Kidney (tissue), 22 donors: ENCODE measurements at places on chromosomes 4 and X. TPM values are rescaled to one million over a fixed set of nuclear protein-coding genes. Genes with fewer than 3 reads are reported as not detected.

GRCh38 chr4:73053076-73053475, 16.4 kb downstream of the COX18 start:
- DNase-seq, result peak; percentile 34
- no peaks in the 10 kb centered on the region for H3K27me3 ChIP-seq
- no peak overlapping the region for H3K4me3 ChIP-seq
- peaks cover 6% of the 10 kb centered on the region for H3K36me3 ChIP-seq
- no peak overlapping the region for H3K27ac ChIP-seq
- no peaks in the 10 kb centered on the region for H3K4me1 ChIP-seq

DNA sequence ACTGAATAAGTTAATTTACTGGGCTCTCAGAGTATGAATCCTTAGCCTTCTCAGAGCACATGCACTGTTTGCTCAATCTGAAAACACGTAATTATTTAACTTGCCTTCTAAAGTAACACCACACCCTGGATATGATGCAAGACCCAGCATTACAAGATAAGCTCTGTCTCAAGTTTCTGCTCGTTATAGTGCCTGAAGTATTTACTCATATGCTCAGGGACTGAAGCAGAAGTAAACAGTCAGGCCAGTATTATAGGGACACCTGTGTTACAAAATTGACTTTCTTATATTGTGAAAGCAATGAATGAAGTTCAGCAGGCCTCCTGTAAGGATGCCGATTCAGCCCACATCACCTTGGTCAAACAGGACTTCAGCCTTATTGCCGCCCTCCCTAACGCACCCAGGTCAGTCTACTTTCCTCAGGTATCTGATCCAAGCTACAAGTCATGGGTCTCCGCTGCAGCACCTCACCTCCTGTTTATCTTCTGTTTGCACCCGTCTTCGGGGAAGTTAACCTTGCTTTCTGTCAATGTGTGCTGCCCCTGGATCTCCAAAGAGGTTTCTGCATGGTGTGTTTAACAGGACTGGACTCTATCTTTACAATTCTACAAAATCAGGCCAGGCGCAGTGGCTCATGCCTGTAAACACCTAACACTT, 42.8 kb upstream of the KLF3 start:
- no peak overlapping the region for H3K27ac ChIP-seq
- H3K4me3 ChIP-seq, result no peak overlapping the region
- no peaks in the 10 kb centered on the region for H3K36me3 ChIP-seq
- no peaks in the 10 kb centered on the region for H3K27me3 ChIP-seq
- DNase-seq, result no peak
- H3K4me1 ChIP-seq, result no peaks in the 10 kb centered on the region

ERCC6L gene
- total RNA-seq, result 0.16 TPM

- H3K27me3 ChIP-seq, result no peaks in the 10 kb centered on the region
- no peak overlapping the region for H3K4me3 ChIP-seq
- no peak overlapping the region for H3K27ac ChIP-seq
Observed at GRCh38 chr4:45640281-45640680, 483.6 kb downstream of the GABRG1 start.

- H3K36me3 ChIP-seq, result no peaks in the 10 kb centered on the region
- H3K4me3 ChIP-seq, result no peak overlapping the region
- DNase-seq, result no peak
- H3K27me3 ChIP-seq, result no peaks in the 10 kb centered on the region
- no peaks in the 10 kb centered on the region for H3K4me1 ChIP-seq
Observed at GRCh38 chr4:90580326-90580725, 453.1 kb downstream of the CCSER1 start.

- H3K4me3 ChIP-seq, result peak overlapping the region; percentile 80
- no peaks in the 10 kb centered on the region for H3K27me3 ChIP-seq
- no peaks in the 10 kb centered on the region for H3K36me3 ChIP-seq
Observed at GRCh38 chr4:140149846-140150635, 3.9 kb downstream of the MAML3 start.

TEX13C gene
- not detected for total RNA-seq

DNA sequence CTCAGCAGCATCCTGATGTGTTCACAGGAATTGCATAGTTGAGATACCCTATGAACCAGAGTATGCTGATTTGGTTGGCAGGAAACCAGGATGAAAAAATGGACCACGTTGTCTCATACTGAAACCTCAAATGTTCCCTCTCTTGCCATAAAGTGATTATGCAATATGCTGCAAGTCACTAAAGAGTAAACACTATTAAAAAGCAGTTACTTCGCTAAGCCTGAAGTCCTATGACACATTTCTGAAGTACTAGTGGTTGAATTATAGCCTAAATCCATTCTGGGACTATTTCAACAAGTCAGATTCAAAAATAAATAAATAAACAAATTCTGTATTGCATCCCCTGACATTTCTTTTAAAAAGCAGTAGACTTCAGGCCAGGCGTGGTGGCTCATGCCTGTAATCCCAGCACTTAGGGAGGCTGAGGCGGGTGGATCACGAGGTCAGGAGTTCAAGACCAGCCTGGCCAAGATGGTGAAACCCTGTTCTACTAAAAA, 106.0 kb upstream of the NAP1L5 start:
- H3K27ac ChIP-seq, result no peak overlapping the region
- H3K27me3 ChIP-seq, result no peaks in the 10 kb centered on the region
- H3K4me3 ChIP-seq, result no peak overlapping the region
- peak; percentile 52 for DNase-seq

RASGEF1B gene
- total RNA-seq, result 15.0 TPM

DNA sequence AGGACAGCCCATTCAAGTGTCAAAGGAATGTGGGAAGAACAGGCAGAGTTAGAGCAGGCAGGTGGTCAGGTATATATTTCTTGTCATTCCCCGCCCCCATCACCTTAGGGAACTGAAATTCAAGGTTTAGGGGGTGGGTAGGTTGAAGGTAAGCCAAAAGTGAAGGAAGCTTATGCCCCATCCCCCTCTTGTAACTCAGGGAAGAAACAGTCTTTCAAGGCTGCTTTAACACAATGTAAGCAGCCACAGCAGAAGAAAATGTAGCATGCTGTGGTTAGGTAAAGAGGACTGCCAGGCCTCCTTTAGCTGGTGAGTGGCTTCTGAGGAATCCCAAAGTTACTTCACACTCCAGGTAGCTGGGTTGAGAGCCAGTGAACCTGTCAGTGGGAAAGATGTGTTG, 122.3 kb downstream of the RS1 start:
- no peaks in the 10 kb centered on the region for H3K27me3 ChIP-seq
- no peaks in the 10 kb centered on the region for H3K36me3 ChIP-seq
- DNase-seq, result peak; percentile 7

SLC49A3 gene
- total RNA-seq, result 18.2 TPM

GRCh38 chr4:8872402-8873291, 1.0 kb upstream of the HMX1 start:
- no peak overlapping the region for H3K27ac ChIP-seq
- DNase-seq, result no peak
- H3K27me3 ChIP-seq, result peaks cover 75% of the 10 kb centered on the region
- no peak overlapping the region for H3K4me3 ChIP-seq
- H3K4me1 ChIP-seq, result no peaks in the 10 kb centered on the region

DNA sequence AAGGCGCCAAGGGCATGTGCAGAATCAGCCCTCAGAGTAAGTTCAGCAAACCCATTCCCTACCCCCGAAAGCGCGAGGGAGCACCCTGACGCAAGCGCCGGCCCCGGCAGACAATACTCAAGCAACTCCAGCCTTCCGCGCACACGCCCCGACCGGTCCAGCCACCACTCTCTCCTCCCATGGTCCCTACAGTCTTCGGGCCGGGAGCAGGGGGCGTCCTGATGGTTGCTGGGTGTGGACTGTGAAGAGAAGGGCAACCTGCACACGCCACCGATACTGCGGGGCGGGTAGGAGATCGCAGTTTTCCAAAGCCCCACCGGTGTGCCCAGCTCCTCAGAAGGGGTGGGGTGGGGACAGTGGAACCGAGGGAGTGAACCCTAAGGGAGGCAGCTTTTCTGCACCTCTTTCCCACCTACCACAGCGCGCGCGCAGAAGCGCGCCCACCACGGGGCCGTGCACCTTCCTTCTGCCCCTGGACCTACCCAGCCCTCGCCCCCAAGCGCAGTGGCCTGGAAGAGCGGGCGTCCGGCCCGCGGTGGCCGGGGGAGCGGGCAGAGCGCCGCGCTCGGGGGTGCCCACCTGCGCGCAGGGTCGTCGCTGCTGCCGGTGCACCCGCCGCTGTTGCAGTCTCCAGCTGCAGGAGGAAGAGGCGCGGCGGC, 650.2 kb upstream of the DIPK2B start:
- no peak overlapping the region for H3K27ac ChIP-seq
- H3K27me3 ChIP-seq, result no peaks in the 10 kb centered on the region
- H3K4me1 ChIP-seq, result no peaks in the 10 kb centered on the region
- peak overlapping the region; percentile 64 for H3K4me3 ChIP-seq
- peak; percentile 44 for DNase-seq

TRIM61 gene
- total RNA-seq, result 0.54 TPM

DNA sequence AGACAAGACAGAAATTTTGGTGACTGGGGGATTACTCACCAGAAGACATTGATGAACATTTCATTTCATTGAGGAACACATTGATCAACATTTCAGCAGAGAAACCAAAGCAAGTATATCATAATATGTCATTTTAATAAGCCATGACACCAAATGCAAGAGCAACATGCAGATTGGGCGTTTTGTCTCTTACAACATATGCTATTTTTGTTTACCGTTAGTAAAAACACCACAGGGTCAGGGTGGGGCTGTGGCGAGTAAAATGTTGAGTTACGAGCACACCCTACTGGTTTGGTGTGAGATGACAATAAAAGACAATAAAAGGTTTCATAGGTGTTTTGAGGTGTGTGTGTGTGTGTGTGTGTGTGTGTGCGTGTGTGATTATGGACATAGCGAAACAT, 294.5 kb downstream of the PDGFC start:
- no peak overlapping the region for H3K4me3 ChIP-seq
- no peaks in the 10 kb centered on the region for H3K27me3 ChIP-seq
- no peak for DNase-seq
- H3K36me3 ChIP-seq, result no peaks in the 10 kb centered on the region

DNA sequence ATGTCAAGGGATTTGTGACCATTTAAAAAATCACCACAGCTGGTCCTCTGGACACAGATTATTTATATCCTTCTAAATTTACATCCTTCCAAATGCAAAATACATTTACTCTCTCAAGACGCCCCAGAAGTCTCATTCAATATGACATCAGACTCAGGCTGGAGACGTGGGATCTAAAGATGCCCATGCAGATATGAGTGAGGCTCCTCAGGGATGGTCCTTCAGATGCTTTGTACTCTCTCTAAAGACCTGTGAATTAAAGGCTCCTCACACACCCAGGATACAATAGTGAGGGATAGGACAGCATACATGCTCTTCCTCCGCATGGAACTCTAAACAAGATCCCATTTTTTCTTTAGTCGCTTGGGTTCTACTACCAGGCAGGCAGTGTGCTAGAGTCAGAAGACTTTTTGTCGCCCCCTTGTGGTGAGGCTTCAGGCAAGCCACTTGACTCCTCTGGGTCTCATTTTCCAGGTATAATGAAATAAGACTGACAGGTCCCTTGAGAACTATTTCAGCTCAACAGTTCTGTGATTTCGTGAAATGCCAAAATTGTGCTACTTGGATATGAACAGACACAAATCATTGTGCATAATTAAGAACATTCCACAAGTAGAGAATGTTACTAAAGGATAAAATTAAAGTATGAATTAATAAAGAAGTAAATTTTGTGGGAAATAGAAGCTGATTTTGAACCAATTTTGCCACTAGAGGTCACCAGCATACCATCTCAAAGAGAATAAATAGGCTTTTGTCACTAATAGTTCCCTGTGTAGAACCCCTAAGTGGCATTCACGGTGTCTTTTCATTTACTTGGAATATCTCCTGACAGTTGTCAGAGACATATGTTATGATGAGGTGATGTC, 13.7 kb upstream of the SCOC start:
- peak; percentile 94 for DNase-seq
- no peaks in the 10 kb centered on the region for H3K27me3 ChIP-seq
- no peak overlapping the region for H3K27ac ChIP-seq

DNA sequence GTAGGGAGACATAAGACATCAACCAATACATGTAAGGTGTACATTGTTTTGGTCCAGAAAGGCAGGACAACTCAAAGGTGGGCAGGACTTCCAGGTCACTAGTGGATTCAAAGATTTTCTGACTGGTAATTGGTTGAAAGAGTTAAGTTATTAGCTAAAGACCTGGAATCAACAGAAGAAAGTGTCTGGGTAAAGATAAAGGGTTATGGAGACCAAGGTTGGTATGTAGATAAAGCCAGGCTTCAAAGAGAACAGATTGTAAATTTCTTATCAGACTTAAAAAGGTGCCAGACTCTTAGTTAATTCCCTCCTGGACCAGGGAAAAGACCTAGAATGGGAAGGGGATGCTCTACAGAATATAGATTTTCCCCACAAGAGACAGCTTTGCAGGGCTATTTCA, 28.3 kb upstream of the GAB1 start:
- H3K4me1 ChIP-seq, result no peaks in the 10 kb centered on the region
- no peak overlapping the region for H3K4me3 ChIP-seq
- no peak overlapping the region for H3K27ac ChIP-seq
- no peak for DNase-seq

MAP3K15 gene
- total RNA-seq, result 3.7 TPM

DNA sequence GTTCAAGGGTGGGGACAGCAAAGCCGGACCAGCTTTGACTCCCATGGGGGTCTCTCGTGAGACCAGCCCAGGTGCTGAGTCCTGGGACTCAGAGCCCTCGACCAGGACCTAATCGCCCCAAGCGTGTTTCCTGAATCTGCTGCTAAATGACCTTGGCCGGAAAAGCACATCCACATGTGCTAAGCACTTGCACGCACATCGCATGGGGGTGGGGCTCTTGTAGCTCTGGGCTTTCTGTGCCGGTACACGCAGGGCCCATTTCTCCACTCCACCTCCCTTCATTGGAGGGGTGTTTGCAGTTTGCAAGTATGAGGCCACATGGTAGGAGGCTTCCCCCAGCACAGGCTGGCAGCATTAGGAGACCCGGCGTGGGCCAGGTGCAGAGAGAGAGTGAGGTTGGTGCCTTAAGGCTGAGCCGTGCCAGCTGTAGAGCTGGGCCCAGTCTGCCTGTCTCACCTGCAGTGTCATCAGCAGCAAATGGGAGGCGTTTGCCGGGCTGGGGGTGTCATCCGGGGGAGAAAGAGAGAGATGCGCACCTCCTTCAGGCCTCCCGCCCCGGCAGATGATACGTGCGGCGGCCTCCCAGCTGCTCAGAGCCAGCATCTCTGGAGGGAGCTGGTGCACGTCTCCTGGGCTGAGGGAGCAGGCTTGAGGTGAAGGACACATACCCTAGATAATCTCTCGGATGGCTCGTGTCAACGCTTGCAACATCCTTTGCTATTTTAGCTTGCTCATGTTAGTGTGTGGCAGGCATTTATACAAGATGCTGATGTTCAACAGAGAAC, 45.2 kb upstream of the CLCN4 start:
- H3K4me3 ChIP-seq, result no peak overlapping the region
- DNase-seq, result no peak
- H3K4me1 ChIP-seq, result no peaks in the 10 kb centered on the region
- no peak overlapping the region for H3K27ac ChIP-seq
- H3K36me3 ChIP-seq, result no peaks in the 10 kb centered on the region

SLC26A1 gene
- 2.9 TPM for total RNA-seq

- H3K4me3 ChIP-seq, result no peak overlapping the region
- no peaks in the 10 kb centered on the region for H3K4me1 ChIP-seq
- DNase-seq, result no peak
- no peaks in the 10 kb centered on the region for H3K27me3 ChIP-seq
Observed at GRCh38 chr4:151459375-151459774, 50.4 kb downstream of the FHIP1A start.

- no peak for DNase-seq
- peak overlapping the region; percentile 96 for H3K27ac ChIP-seq
- H3K27me3 ChIP-seq, result no peaks in the 10 kb centered on the region
- H3K36me3 ChIP-seq, result peaks cover 1% of the 10 kb centered on the region
- H3K4me1 ChIP-seq, result no peaks in the 10 kb centered on the region
Observed at GRCh38 chr4:112637552-112637866, 566 bp downstream of the LARP7 start.

- DNase-seq, result peak; percentile 71
- no peaks in the 10 kb centered on the region for H3K36me3 ChIP-seq
- no peak overlapping the region for H3K27ac ChIP-seq
Observed at GRCh38 chr4:7226439-7226838, 34.1 kb downstream of the SORCS2 start.

TRIM75 gene
- total RNA-seq, result not detected

F8A3 gene
- total RNA-seq, result 8.2 TPM

BANK1 gene
- total RNA-seq, result 7.4 TPM
